ENCODE measurements at places on chromosomes 5 and 9.

GRCh38 chr5:34490506-34491250 lies 165.4 kb upstream of the RAI14 start:
- no peak for DNase-seq

DNA sequence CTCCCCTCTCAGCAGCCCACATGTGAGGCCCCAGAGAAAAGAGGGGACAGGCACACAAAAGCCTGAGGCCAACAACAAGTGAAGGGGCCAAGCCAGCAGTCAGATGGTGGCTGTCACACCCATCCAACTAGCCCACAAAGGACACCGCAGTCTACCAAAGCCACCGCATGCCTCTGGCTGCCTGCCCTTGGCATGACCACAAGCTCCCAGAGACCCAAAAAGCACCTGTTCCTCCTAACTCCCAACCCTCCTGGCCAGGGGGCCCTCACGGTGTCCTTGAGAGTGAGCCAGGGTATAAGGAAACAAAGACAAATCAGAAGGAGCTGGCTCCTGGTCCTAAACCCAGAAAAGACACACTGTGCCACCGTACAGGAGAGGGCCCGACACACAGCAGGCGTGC lies 77.8 kb upstream of the LRRTM2 start:
- DNase-seq = no peak

DNA sequence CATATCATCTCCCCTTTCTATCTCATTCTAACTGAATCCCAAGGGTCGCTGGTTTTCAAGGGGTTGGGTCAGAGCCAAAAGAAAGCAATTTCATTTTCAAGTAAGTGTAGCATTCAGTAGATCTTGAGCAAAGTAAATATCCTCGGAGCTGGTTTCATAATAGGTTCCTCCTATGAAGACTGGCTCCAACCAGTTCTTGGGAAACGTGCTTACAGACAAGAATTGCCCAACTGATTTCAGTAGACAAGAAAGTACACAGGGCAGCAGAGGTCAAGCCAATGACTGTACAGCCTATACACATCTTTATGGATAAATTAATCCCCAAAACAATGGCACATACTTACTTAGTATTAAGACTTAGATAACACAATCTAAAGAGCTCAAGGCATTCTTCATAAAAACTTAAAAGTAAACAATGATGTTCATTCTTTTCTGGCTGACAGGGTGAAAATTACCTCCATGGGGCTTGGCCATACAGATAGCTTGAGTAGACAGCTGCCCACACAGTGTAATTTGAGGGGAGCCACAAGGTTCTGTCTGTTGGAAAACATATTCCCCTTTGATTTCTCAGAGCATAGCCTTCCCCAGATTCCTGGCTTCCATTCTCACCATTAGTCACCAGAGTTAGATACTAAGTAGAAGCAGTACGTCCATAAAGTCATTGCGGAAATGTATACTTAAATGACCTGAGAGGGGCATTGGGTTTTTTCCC lies 163.9 kb downstream of the ARRDC3 start:
- no peak for DNase-seq

GRCh38 chr9:136840877-136841645 lies 1.2 kb upstream of the AJM1 start:
- DNase-seq = no peak

DNA sequence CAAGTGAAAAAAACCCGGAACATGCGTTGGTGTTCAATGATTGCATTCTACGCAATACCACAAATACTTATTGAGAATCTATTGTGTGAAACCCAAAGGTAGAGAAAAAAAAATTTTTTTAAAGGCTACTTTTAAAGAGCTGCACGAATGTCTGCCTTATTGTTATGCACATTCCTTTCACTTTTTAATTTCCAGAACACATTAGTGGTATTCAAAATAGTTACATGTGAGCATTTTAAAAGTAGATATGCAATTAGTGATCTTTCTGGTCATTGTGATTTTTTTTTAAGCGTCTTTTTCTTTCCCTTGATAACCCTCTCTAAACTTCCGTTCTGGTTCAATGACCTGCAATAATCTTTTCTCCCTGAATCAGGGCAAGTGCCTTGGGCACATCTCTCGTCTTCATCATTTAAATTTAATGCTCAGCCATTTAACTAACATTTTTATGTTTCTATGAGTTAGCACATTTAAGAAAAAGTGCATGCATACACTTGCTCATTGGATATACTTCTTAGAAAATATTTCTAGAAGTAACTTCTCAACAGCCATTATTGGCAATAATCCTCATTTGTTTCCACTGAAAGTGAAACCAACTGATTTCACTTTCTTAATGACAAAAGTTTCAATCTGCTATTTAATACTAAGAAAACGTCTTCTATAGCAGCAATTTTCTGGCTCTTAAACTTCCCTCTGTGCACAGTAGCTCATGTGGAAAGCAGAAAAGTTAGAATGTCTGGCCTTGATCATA lies 80.3 kb downstream of the CDH6 start:
- no peak for DNase-seq

- no peak for DNase-seq
These were observed 116.2 kb downstream of the MAN2A1 start for GRCh38 chr5:109805883-109806282.

- peak; percentile 24 for DNase-seq
These were observed 846 bp downstream of the MGAT1 start for GRCh38 chr5:180801596-180802324.

- no peak for DNase-seq
These were observed 45.6 kb downstream of the USP20 start for GRCh38 chr9:129880654-129881546.

DNA sequence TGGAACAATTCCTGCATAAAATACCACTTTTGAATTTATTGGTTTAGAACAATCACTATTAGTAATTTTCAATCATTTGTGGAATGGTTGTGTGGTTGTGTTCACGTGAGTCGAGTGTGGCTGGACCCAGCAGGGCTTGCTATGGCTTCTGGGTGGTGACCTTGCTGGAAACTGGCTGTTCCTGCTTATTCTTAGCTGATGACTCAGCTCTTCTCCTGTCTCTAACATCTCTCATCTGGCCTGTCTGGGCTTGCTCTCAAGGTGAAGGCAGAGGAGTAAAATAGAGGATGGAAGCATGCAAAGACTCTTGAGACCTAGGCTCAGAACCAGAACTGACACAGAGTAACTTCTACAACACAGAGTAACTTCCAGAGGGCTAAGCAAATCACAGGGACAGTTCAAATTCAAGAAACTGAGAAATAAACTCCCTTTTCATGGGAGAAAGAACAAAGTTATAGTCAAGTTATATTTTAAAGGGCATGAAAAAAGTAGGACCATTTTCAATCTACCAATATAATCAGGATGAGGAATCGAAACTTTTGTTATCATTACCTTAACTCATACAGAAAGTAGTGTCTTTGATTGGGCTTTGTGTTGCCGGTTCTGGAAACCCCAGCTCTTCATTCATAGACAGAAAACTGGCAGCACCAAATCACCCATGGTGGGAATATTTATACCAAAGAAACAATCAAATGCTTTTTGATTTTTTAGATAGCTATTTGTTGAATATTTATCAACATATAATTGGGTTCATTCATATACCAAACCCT lies 665.1 kb downstream of the CDH18 start:
- DNase-seq = no peak
